ENCODE measurements at places on chromosomes 5 and 9. TPM values are rescaled to one million over a fixed set of nuclear protein-coding genes. Genes with fewer than 3 reads are reported as not detected.

Gene SPINK6
- total RNA-seq, result not detected

Gene NME5
- total RNA-seq, result 2.4 TPM

Gene CMYA5
- 0.05 TPM for total RNA-seq

Gene OSTF1
- 115 TPM for total RNA-seq

DNA sequence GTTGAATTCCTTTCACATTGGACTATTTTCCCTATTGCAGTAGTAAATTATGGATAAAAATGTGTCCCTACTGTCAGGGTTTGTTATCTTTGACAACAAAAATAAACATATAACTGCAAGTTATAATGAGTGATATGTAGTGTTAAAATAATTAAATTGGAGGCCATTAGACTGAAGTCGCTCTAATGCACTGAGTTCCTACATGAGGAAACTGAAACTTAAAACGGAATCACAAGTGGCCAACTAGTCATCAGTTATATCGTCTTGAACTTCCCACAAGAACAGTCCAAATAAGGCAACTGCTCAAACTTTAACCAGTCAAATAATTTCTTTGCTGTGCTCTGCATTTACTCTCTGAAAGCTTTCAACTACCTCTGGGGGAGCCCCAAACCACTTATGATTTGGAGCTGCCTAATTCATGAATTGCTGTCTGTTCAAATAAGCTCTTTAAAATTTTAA, 2.1 kb upstream of the IFT74 start:
- no peak for DNase-seq

DNA sequence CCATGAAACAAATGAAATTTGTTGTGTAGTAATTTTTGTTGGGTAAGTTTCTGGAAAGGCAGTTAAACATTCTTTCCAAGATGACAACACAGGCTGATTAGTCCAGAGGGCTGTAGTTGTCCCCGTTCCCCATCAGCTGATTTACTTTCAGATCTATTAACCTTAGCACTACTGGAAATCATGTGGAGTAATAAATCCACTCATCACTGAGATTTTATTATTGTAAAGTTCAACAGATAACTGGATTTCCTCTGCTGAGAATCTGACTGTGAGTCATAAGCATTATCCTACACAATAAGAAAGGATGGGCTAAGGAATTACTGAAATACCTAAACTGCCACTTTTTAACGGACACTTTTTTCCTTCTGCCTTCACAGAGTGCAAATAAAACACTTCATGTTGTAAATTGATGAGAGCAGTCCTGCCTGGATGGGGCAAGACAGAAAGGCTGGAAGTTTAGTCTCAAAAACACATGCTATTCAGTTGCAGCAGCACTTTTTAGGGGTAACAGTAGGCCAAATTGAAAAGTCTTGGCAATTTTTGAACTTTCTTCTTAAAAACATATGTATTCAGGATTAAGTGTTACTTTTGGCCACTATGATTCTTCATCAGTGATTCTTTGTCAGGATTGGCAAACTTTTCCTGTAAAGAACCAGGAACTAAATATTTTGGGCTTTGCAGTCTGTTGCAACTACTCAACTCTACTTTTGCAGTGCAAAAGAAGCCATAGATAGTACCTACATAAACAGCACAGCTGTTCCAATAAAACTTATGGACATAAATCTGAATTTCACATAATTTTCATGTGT, 7.0 kb downstream of the STOM start:
- DNase-seq, result peak; percentile 57

GRCh38 chr9:86687788-86688187, 259.5 kb downstream of the GAS1 start:
- no peak for DNase-seq

All from dermis blood vessel endothelial cell (primary cell).